Right cardiac atrium (tissue), 5 donors: ENCODE measurements at places on chromosomes 2 and 18. TPM values are rescaled to one million over a fixed set of nuclear protein-coding genes. Genes with fewer than 3 reads are reported as not detected.

The GPR45 gene
- total RNA-seq: not detected

The MAPK4 gene
- 24.9 TPM for total RNA-seq

The TBR1 gene
- not detected for total RNA-seq

The IL1A gene
- total RNA-seq: not detected

The LRP1B gene
- total RNA-seq: 0.34 TPM

The KCNE4 gene
- 5.0 TPM for total RNA-seq
